ENCODE measurements at places on chromosomes 13 and 19.

- peaks cover 10% of the 10 kb centered on the region for H3K27me3 ChIP-seq
- H3K27ac ChIP-seq: no peak overlapping the region
- H3K36me3 ChIP-seq: no peaks in the 10 kb centered on the region
Measured at GRCh38 chr13:99922631-99923404, 48.7 kb downstream of the ZIC5 start.

DNA sequence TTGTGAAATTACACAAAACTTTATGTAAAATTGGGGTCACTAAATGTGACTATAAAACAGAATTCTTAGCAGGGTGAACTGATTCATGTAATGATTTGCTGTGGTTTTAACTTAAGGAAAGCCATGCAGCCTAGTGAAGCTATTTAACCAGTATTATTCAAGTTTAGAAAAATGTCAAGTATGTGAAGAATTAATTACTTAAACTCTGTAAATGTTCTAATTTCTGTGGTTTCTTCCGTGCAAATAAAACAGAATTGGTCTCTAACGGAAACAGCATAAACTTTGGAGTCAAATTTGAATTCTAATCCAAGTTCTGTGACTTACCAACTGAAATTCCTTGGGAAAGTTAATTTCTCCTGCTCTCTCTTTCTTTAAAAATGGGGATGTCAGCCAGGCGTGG lies 13.3 kb downstream of the CDC16 start:
- no peaks in the 10 kb centered on the region for H3K4me1 ChIP-seq
- no peak overlapping the region for H3K4me3 ChIP-seq
- no peaks in the 10 kb centered on the region for H3K27me3 ChIP-seq

GRCh38 chr19:18603255-18603957 lies 3.2 kb downstream of the CRLF1 start:
- H3K27me3 ChIP-seq: peaks cover 47% of the 10 kb centered on the region
- H3K27ac ChIP-seq: no peak overlapping the region
- peak overlapping the region; percentile 10 for H3K4me3 ChIP-seq

DNA sequence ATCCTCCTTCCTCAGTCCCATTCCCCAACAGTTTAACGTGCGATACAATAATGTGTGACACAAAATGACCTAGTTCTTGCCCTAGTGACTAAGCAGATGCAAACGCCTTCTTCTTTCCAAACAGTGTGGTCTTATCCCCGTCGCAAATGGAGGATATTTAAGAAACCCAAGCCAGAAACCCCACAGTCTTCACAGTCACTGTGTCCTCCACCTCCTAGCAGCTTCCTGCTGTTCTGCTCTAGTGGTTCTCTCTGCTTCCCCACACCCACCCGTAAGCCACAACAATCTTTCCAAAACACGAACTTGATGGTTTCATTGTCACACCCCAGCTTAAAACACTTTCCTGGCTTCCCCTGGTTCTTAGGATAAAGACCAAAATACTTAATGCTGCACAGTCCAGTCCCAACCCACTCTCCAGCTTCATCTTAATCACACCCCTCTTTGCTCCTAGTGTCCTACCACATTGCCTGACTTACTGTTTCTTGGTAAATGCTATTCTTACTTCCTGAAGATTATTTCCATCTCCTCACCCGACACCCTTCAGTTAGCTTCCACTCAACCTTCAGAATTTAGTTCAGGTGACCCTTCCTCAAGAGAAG lies 32.3 kb downstream of the ITM2B start:
- no peak for DNase-seq
- H3K27ac ChIP-seq: no peak overlapping the region
- peaks cover 7% of the 10 kb centered on the region for H3K36me3 ChIP-seq
- no peak overlapping the region for H3K4me3 ChIP-seq
- no peaks in the 10 kb centered on the region for H3K27me3 ChIP-seq
- no peaks in the 10 kb centered on the region for H3K4me1 ChIP-seq

DNA sequence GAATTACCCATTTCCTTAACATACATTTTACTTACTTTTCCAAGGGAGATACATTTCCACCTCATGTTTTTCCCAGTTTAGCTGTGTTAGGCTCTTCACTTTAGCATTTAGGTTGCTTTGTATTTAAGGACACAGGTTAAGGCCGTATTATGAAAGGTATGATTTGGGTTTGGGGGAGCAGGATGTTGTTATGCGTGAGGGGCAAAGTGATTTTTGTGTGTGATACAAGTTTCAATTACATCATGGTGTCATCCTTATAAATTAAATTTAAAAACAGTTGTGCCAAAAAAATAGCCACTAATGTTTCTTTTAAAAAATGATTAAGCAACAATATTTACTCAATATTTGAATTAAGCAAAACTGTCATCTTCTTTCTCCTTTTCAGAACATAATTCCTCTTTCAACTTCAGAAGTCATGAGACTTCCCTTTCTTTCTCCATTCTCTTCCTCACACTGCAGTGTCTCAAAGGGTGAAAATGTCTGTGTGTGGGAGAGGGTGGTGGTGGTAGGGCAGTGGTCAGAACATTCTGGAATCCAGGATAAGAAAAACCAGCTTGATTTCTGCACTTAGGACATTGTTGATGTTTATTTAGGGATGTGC lies 126.2 kb downstream of the KCNRG start:
- no peak for DNase-seq
- H3K4me1 ChIP-seq: no peaks in the 10 kb centered on the region
- no peak overlapping the region for H3K27ac ChIP-seq
- no peak overlapping the region for H3K4me3 ChIP-seq
- H3K36me3 ChIP-seq: no peaks in the 10 kb centered on the region
- no peaks in the 10 kb centered on the region for H3K27me3 ChIP-seq

DNA sequence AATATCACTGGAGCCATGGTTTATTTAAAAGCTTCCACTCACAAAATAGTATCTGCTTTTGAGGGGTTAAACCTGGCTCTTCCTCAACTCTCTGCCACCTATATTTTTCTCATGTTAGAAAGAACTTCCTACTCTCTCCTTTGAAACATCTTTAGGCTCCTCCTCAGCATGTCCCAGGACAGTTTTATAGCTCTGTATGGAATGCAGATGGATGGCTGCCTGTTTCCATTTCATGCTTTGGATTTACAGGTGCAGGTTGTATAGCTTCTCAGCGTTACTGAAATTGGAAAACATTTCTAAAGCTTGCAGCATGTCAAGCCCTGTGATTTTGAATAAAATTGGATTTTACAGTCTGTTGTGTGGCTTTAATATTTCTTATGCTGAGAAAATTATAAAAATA lies 314.0 kb downstream of the NDFIP2 start:
- no peak for DNase-seq
- H3K4me1 ChIP-seq: no peaks in the 10 kb centered on the region
- H3K27me3 ChIP-seq: no peaks in the 10 kb centered on the region
- H3K4me3 ChIP-seq: no peak overlapping the region
- H3K27ac ChIP-seq: no peak overlapping the region

GRCh38 chr19:11736696-11737095 lies 2.0 kb downstream of the ZNF823 start:
- no peak for DNase-seq
- peaks cover 23% of the 10 kb centered on the region for H3K4me1 ChIP-seq
- no peaks in the 10 kb centered on the region for H3K27me3 ChIP-seq

GRCh38 chr19:15989889-15990288 lies 41.1 kb downstream of the OR10H4 start:
- no peaks in the 10 kb centered on the region for H3K4me1 ChIP-seq
- DNase-seq: peak; percentile 79
- H3K27ac ChIP-seq: no peak overlapping the region
- H3K4me3 ChIP-seq: no peak overlapping the region

DNA sequence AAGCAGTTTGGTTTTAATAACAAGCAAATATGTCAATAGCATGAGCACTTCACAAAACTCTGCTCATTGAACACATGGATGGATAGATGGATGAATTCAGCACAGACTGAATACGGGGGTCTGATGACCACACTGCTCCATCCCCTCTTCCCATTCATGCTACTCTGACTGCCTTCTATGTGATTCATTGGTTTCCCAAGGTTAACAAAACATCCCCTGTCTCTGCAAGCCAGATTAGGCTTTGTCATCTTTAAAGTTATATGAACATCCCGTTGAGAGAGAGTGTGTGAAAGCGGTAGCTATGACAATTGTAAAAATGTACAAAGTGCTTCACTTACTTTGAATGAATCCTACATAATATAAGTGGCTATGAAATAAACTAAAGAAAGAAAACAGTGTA lies 252.5 kb downstream of the OXGR1 start:
- no peaks in the 10 kb centered on the region for H3K4me1 ChIP-seq
- H3K27me3 ChIP-seq: no peaks in the 10 kb centered on the region
- no peak overlapping the region for H3K27ac ChIP-seq
- H3K4me3 ChIP-seq: no peak overlapping the region

- DNase-seq: no peak
- H3K4me3 ChIP-seq: no peak overlapping the region
- no peak overlapping the region for H3K27ac ChIP-seq
- no peaks in the 10 kb centered on the region for H3K27me3 ChIP-seq
- H3K4me1 ChIP-seq: no peaks in the 10 kb centered on the region
Measured at GRCh38 chr13:35484384-35484783, 7.9 kb upstream of the MAB21L1 start.

DNA sequence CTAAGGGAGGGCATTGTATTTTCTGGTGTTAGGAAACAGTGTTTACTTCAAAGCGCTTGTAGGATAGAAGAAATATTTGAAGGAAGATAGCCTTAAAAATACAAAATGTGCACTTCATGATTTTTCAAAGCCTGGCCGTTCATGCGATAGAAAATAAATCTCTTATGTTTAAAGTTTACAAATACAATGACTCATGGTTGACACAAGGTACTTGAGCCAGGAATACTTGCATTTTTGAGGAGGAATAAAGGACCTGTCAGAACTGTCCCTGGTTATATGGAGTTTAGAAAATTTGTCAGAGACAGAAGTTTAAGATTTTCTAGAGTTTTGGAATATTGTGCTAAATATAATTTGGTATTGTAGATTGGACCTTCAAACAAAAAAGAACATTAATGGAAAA lies 1223.2 kb upstream of the SLC10A2 start:
- H3K36me3 ChIP-seq: no peaks in the 10 kb centered on the region
- H3K4me3 ChIP-seq: no peak overlapping the region
- no peaks in the 10 kb centered on the region for H3K27me3 ChIP-seq

DNA sequence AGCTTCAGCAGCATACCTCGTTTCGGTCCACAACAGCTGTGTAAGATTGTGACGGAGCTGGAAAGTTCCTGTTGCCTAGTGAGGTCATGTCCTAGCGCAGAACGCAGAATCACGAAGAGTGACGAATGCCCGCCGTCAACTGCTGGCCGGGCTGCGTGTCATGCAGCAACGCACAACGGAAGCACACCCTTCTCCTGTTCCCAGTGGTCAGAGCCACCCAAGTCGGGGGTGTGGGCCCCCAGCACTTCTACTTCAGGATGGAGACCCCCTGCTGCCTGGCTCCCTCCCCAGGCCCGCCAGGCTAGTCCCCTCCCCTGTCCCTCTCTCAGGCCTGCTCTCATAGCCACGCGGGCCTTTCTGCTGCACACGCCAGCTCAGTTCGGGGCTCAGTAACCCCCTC lies 25.9 kb downstream of the C2CD4C start:
- no peaks in the 10 kb centered on the region for H3K4me1 ChIP-seq
- H3K36me3 ChIP-seq: no peaks in the 10 kb centered on the region
- no peak for DNase-seq
- H3K27ac ChIP-seq: no peak overlapping the region

- no peak overlapping the region for H3K27ac ChIP-seq
- H3K4me3 ChIP-seq: no peak overlapping the region
- no peaks in the 10 kb centered on the region for H3K36me3 ChIP-seq
- DNase-seq: no peak
- H3K27me3 ChIP-seq: no peaks in the 10 kb centered on the region
Measured at GRCh38 chr13:103156346-103156998, 90.3 kb upstream of the SLC10A2 start.
